ENCODE measurements at places on chromosomes 4 and X.

DNA sequence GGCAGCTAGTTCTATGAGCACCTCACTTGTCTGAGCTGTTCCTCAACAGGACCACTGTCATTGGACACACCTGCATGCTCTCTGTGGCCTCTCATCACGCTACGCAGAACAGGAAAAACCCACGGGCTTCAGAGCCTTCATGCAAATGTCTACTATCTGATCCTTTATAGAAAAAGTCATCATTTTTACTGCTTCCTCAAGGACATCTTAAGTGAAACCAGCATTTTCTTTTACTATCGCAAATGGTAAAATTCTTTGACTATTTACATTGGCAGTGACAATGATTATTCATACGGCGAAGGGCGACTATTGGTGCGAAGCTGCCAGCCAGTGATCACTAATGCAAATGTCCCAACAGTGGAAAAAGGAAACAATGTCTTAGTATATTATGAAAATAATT lies 147.0 kb downstream of the AFAP1 start:
- no peak for DNase-seq

GRCh38 chr4:156781852-156782251 lies 189.7 kb downstream of the PDGFC start:
- DNase-seq, result no peak

- peak; percentile 67 for DNase-seq
Measured at GRCh38 chr4:152709675-152710438, 30.1 kb upstream of the TMEM154 start.

- no peak for DNase-seq
Measured at GRCh38 chrX:115023139-115023538, 5.7 kb upstream of the IL13RA2 start.

- no peak for DNase-seq
Measured at GRCh38 chrX:97842468-97843199, 958.9 kb downstream of the RPA4 start.

- DNase-seq, result no peak
Measured at GRCh38 chr4:78100060-78100459, 42.9 kb downstream of the FRAS1 start.

DNA sequence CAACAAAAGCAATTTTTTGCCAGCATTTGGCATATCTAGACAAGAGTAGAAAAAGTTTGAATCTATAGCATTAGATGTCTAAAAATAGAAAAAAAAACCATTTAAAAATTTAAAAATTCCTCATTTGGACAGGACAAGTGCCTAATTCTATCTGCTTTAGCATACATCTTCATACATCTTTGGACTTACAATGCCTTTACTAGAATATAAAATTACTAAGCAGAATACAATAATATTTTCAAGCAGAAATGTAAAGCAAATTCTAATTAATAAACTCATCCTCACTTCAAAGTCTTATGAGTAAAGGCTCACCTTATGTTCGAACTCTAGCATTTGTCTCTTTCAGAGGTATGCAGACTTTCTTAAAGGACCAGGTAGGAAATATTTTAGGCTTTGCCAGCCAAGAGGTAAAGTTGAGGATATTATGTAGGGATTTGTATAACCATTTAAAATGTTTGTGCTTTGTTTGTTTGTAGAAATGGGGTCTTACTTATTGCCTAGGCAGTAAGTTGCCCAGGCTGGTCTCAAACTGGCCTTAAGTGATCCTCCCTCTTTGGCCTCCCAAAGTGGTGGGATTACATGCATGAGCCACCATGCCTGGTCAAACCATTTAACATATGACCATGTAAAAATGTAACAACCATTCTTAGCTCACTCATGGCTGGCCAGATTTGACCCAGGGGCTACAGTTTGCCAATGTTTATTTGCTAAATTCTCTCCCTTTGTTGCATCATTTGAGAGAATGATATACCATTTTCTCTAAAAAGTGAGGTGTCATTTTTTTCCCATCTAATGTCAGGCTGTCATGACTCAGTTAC lies 29.1 kb downstream of the UGDH start:
- DNase-seq, result no peak

DNA sequence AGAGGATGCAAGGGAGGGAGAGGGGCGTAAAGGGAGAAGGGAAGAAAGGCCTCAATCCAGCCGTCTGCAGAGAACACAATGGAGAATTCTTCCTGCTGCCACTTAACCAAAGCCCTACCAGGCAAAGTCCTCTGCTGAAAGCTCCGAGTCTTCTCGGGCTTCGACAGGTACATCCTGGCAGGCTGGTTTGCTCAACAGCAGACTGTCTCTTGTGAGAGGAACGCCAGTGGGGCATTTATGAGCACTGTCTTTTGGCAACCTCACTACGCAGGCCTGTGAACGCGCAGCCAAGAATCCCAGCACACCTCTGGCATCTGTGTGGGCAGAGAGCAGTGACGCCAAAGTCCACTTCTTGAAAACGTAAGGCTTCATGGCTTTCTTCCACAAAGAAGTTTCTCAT lies 207.5 kb upstream of the FAM9B start:
- peak; percentile 24 for DNase-seq

GRCh38 chr4:153794006-153794405 lies 5.1 kb upstream of the SFRP2 start:
- no peak for DNase-seq

GRCh38 chr4:110619463-110620247 lies 3.2 kb downstream of the PITX2 start:
- DNase-seq, result peak; percentile 89

DNA sequence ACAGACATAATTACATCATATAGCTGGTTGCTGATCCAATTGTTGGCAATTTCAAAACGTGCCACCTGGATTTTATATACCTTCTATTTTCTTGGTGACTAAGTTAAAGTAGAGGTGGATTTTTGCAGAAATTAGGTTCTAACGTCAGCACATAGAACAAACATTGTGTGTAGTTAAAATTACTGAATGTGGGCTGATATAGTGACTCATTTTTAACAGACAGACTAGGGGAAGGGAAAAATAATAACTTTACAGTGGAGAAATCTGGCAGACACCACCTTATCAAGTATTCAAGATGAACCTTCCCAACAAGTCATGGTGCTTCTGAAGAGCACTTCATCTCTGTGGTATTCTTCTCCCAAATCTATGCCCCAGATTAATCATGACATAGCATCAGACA lies 134.5 kb downstream of the UCHL1 start:
- no peak for DNase-seq

GRCh38 chr4:111213531-111213930 lies 590.7 kb upstream of the PITX2 start:
- no peak for DNase-seq

GRCh38 chr4:136392576-136392975 lies 1139.7 kb downstream of the PCDH18 start:
- no peak for DNase-seq

DNA sequence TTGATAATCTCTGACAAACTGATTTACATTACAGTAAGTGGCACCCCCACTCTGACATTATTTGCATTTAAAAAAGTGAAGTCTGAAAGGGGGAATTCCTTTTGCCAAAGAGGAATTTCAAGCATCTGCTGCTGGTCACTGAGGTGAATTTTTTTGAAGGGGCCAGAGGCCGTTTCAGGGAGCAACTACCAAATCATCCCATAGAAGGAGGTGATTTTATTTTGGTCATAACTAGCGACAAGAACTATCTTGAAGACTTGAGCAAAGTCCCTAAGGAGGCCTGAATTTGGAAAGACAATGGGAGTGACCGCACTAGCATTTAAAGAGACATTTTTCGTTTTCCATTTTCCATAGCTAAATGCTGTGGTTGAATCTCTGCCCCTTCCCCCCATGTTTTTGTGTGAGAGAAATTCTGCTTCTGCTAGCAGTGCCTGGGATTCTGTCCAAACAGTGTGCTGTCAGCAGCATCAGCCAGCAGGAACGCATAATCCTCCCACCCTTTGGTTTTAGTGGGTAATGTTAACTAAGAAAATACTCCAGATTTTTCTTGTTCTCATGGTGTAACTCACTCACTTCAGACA lies 110.1 kb upstream of the MED14 start:
- DNase-seq, result peak; percentile 83

GRCh38 chrX:40524423-40524822 lies 56.3 kb upstream of the ATP6AP2 start:
- DNase-seq, result no peak

DNA sequence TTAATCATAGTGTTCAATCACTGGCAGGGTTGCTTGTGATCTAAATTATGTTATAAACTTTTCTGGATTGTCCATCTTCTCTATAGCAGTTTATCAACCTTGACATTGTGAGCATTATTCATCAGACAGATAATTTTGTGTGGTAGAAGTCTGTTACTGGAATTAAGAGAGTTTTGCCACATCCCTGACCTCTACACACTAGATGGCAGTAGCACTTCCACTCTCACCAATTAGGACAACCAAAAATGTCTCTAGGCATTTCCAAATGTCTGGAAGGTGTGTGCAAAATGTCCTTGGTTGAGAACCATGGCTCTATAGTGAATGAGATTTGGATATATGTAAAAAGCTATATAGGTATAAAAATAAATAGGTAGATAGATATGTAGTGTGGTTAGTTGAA lies 324.1 kb upstream of the FAM47C start:
- no peak for DNase-seq

- peak; percentile 18 for DNase-seq
Measured at GRCh38 chr4:143399113-143399949, 62.7 kb downstream of the GAB1 start.

DNA sequence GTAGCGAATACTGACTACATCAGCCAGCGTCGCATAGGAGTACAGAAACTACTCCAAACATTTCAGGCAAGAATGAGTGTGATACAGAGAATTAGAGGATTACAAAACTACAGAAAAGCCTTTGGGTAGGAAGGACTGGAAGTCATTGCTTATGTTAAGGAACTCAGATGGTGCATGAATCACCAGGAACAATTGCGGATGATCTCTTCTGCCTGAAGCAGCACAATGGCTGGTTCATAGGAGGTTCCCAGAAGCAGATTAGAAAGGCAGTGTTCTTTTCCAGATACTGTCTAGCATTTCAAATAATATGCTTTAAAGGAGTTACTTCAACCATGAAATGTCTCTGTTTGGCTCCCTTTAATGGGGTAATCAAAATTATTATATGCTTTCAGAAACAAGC lies 42.5 kb upstream of the MAP9 start:
- no peak for DNase-seq

- no peak for DNase-seq
Measured at GRCh38 chr4:152601156-152601555, 65.3 kb upstream of the FBXW7 start.

- DNase-seq, result no peak
Measured at GRCh38 chr4:70670332-70671014, 4.2 kb upstream of the JCHAIN start.

DNA sequence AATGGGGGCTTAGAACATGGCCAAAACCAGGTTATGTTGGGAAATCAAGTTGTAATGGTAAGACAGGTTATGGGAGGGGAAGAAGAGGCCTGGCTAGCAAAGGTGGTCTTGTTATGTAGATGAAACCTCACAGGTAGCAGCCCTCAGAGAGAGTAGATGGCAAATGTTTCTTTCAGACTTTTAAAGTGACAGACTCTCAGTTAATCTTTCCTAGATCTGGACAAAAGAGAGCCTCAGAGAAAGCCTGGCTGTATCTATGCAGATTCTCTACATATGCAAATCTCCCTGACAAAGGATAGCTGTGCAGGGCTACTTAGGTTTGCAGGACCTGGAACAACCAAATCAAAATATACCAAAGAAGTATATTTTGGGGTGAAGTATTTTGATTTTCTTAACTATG lies 284.1 kb upstream of the AMOT start:
- DNase-seq, result peak; percentile 16

DNA sequence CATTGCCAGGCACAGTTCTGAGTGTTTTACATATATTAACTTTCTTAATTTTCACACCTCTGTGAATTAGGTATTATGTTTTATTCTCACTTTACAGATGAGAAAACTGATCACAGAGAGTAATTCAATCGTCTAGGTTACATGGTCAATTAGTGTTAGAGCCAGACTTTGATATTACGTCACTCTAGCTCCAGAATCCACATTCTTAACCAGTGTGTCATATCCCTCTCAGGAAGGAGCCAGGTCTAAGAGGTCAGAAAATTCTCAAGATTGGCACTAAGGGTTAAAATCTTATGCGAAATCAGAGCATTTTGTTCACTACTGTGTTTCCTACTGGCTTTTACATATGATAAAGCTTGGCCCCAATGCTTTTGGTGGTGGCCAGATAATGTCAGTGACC lies 7.4 kb downstream of the DMP1 start:
- DNase-seq, result no peak

- peak; percentile 56 for DNase-seq
Measured at GRCh38 chr4:8215001-8215427, 15.9 kb downstream of the SH3TC1 start.

GRCh38 chr4:169566021-169566818 lies 46.2 kb downstream of the NEK1 start:
- DNase-seq, result peak; percentile 16

DNA sequence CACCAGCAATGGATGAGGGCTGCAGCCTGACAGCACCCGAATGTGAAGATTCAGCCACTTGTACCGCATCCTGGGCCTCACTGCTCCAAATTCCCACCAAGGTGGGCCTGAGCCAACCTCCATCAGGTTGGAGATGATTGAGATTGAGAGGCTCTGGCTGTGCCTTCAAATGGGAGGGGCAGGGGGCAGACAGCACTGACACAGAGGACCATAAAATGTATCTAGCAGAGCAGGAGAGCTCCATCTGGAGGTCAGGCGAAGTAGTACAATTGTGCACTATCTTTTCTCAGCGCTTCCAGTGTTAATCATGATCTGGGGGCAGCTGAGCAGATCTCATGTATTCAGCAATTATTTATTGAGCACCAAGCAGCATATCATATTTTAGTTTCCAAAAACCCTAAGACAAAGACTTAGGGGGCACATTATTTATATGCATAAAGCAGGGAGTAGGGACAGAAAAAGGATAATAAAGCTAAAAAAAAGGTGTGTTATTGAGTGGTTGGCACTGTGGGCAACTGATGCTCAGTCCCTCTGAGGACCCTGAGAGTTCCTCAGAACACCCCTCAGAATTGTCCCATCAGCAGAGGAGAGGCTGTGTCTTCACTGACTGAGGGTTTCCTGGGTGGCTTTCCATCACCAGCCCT lies 31.6 kb upstream of the C1QTNF7 start:
- peak; percentile 80 for DNase-seq

- DNase-seq, result no peak
Measured at GRCh38 chrX:142060191-142060590, 144.9 kb downstream of the MAGEC2 start.

DNA sequence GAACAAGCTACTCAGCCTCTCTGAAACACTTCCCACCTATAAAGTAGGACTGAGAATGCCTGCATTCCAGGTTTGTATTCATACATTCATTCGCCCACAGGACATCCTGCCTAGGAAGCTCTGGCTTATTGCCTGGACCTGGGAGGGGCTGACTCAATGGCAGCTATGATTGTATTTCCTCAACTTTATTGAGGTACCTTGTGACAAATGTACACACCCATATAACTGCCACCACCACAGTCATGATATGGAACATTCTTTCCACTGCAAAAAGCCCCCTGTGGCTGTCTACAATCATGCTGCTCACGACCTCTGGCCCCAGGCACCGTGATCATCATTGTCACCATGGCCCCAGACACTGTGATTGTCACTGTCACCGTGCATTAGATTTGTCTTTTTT lies 68.3 kb downstream of the ABLIM2 start:
- no peak for DNase-seq

Measured in ELF-1 (cell line).